T-cell (primary cell): ENCODE measurements at places on chromosomes 3 and 15. TPM values are rescaled to one million over a fixed set of nuclear protein-coding genes. Genes with fewer than 3 reads are reported as not detected.

IL17RB gene
- total RNA-seq = 2.4 TPM

CCK gene
- total RNA-seq = not detected

EFCC1 gene
- total RNA-seq = 0.32 TPM

GOLGA6A gene
- total RNA-seq = 0.37 TPM

CRYGS gene
- total RNA-seq = 7.8 TPM

HYAL1 gene
- 0.61 TPM for total RNA-seq

MESP1 gene
- 0.35 TPM for total RNA-seq

SLC28A2 gene
- not detected for total RNA-seq

DNA sequence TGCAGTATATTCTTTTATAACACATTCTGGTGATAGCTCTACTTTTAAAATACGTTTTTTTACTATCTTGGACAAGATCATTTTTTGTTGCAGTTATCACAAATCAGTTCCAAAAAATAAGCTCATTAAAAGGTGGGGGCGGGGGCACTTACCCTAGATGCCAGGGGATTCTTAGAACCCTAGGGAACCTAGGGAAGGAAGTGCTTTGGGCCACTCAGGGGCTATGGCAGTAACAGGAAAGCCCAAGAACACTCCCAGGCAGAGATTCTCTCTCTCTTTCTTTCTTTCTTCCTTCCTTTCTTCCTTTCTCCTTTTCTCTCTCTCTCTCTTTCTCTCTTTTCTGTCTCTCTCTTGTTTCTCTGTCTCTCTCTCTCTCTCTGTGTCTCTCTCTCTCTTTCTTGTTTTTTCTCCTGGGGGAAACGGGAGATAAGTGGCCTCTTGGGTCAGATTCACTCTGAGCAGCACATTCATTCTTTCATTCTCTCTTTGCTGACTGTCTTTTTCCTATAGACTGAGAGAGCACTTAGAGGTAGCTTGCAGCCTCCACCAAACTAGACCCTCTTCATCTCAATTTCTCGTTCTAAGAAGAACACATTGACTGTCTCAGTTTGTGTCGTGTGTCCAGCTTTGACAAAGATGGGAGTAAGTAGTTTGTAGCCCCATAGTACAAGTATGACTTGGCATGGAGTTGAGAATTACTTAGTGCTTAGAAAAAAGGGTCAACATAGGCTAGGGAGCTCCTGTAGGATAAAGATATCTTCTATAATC, 16.6 kb downstream of the SCAANT1 start:
- no peaks in the 10 kb centered on the region for H3K4me1 ChIP-seq
- H3K36me3 ChIP-seq = peaks cover 3% of the 10 kb centered on the region
- no peak overlapping the region for H3K27ac ChIP-seq
- no peak overlapping the region for H3K4me3 ChIP-seq
- DNase-seq = no peak

GRCh38 chr15:37715101-37715500, 219.3 kb upstream of the TMCO5A start:
- H3K36me3 ChIP-seq = no peaks in the 10 kb centered on the region
- H3K4me3 ChIP-seq = no peak overlapping the region
- no peak for DNase-seq
- no peak overlapping the region for H3K27ac ChIP-seq
- no peaks in the 10 kb centered on the region for H3K27me3 ChIP-seq

DNA sequence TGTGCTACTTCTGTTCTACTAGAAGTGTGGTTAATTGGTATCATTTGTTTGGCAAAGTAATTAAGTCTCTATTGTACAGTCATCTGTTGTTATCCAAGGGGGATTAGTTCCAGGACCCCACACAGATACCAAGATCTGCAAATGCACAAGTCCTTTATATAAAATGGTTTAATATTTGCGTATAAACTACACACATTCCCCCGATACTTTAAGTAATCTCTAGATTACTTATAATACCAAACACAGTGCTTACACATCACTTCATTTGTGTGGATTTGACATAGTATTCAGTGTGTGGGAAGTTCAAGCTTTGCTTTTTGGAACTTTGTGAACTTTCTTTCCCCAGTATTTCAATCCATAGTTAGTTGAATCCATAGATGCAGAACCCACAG, 50.5 kb upstream of the ABI3BP start:
- H3K36me3 ChIP-seq = no peaks in the 10 kb centered on the region
- DNase-seq = no peak
- H3K27ac ChIP-seq = no peak overlapping the region
- no peak overlapping the region for H3K4me3 ChIP-seq

DNA sequence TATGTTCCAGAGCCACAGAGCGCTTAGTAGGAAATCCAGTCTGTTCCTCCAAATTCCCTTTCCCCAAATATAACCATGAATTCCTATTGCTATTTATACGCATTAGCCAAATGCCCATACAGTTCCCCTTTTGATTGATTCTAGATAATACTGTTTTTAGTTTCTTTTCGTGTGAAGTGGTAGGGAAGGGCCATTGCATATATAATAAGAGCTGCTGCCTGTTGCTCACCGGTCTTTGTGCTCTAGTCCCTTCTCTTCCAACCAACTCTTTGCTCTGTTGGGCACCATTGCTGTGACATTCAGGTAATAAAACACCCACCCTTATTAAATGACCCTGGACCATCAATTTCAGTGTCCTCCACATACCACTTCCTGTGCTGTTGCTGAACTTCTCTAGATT, 379.9 kb upstream of the KCNMB2 start:
- H3K4me1 ChIP-seq = no peaks in the 10 kb centered on the region
- H3K27me3 ChIP-seq = no peaks in the 10 kb centered on the region
- H3K4me3 ChIP-seq = no peak overlapping the region
- no peak for DNase-seq
- H3K36me3 ChIP-seq = no peaks in the 10 kb centered on the region

DNA sequence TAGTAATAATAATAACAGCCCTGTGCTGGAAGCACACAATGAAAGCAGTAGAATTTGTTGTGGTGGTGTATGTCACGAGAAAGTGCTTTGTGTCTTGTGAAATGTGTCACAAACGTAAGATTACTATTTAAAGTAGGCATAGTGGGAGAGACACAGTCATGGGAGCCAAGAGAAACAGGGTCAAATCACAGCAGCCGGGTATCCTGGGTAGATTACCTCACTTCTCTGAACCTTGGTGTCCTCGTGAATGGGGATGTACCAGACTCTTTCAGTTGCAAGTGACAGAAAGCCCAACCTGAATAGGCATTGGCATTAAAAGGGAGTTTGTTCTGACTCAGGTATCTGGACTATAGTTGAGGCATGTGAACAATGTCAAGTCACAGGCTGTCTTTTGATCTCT, 29.1 kb upstream of the SRGAP3 start:
- no peaks in the 10 kb centered on the region for H3K4me1 ChIP-seq
- H3K36me3 ChIP-seq = no peaks in the 10 kb centered on the region
- no peak for DNase-seq
- H3K27ac ChIP-seq = no peak overlapping the region
- H3K4me3 ChIP-seq = no peak overlapping the region

- no peaks in the 10 kb centered on the region for H3K4me1 ChIP-seq
- no peaks in the 10 kb centered on the region for H3K36me3 ChIP-seq
- H3K27me3 ChIP-seq = no peaks in the 10 kb centered on the region
- no peak overlapping the region for H3K4me3 ChIP-seq
Measured at GRCh38 chr3:175484666-175485065, 625.5 kb downstream of the NAALADL2 start.

GRCh38 chr3:15924914-15925313, 127.1 kb upstream of the ANKRD28 start:
- no peaks in the 10 kb centered on the region for H3K27me3 ChIP-seq
- H3K36me3 ChIP-seq = no peaks in the 10 kb centered on the region
- H3K4me3 ChIP-seq = no peak overlapping the region
- no peaks in the 10 kb centered on the region for H3K4me1 ChIP-seq
- DNase-seq = no peak

DNA sequence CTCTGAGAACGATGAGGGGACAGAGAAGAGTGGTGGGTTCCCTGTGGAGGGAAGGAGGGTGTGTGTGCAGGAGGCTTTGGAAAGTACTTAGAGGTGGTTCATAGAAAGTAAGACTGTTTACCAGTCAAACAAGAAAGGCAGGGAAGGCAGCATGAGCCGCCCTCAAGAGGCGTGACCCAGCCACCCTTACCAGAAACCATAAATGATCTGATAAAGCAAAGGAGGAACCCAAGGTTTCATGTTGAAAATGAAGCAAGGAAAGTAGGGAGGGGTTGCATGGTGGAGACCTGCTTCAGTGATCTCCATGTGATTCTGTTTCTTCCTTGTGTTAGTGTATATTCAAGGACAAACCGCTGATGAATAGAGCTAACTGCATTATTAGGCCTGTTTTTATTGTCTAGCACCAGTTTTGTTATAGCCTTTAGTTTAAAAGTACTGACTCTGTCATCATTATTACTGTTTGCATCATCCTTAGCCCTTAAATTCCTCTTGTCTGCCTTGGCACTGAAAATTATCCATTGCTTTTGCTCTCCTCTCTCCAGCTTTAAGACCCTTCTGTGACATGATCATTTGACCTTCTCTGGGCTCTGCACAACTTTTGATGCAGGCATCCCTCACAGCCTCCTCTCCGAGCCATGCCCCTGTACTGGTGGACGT, 96.1 kb downstream of the STAC start:
- H3K27ac ChIP-seq = no peak overlapping the region
- H3K4me1 ChIP-seq = no peaks in the 10 kb centered on the region
- no peak overlapping the region for H3K4me3 ChIP-seq

DNA sequence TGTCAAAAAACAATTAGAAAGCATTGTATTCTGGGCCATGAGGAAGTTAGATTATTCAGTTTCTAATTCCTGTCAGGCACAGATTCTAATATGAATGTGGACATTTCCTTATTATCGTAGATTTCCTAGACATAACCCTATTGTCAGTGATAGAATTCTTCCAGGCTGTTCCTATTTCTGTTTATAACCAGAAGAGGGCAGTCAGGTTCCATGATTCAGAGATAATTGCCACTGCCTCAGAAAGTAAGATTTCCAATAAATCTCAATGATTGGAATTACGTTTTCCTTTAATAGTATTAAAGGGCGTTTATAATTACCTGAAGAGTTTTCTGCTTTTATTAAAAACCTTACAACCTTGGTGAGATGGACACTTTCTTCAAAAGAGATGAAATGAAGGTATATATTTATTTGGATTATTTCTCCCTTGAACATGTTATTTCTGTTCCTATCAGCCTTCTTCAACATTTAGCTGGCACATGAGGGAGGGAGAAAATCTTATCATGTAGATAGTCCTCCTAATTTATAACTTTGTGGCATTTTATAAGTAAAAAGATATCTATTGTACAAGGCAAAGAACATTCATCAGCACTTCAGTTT, 439.2 kb downstream of the MCTP2 start:
- peaks cover 4% of the 10 kb centered on the region for H3K27me3 ChIP-seq
- H3K4me3 ChIP-seq = no peak overlapping the region
- DNase-seq = no peak
- no peak overlapping the region for H3K27ac ChIP-seq
- no peaks in the 10 kb centered on the region for H3K36me3 ChIP-seq

DNA sequence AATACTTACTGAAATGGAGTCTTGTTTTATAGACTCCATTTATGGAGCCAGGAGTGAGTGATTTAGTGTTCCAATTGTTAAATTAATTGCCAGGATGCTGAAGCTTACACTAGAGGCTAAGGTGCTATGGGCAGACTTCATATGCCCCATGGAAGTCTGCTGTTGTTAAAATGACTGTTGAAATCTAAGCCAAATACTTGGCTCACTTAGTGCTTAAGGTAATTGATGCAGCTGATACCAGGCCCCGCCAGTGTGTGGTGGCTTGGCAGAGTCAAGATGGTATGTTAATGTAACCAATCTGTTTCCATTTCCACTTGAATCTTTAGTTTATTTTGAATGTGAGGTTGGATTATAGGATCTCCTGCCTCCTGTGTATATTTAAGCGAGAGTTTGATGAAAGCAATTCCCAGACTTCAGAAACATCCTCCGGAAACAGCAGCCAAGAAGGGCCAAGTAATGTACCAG, 187.1 kb downstream of the ITPR1 start:
- no peaks in the 10 kb centered on the region for H3K4me1 ChIP-seq
- H3K27me3 ChIP-seq = no peaks in the 10 kb centered on the region
- H3K27ac ChIP-seq = no peak overlapping the region
- H3K4me3 ChIP-seq = no peak overlapping the region

GRCh38 chr15:77858792-77859490, 218.6 kb downstream of the TBC1D2B start:
- H3K27me3 ChIP-seq = peaks cover 14% of the 10 kb centered on the region
- H3K27ac ChIP-seq = no peak overlapping the region
- no peaks in the 10 kb centered on the region for H3K4me1 ChIP-seq
- H3K4me3 ChIP-seq = no peak overlapping the region
- no peak for DNase-seq

DNA sequence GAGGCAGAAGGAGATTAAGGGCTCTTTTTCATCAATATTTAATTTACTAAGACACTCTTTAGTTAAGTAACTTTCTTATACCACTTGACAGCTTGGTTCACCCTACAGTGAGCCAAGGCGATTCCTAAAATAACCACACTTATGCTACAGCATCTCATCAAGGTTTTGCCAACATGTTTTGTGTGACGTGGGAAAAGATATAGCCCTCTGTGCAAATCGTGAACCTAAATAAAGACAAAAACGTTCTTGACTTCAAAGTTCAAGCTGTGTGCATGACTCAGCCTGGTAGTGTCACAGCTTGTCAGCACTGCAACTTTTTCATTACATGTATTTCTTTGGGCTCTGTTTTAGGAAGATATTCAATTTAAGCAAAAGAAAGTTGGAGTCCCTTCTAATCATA, 297.0 kb upstream of the EPHA3 start:
- no peaks in the 10 kb centered on the region for H3K4me1 ChIP-seq
- no peak overlapping the region for H3K4me3 ChIP-seq
- H3K27me3 ChIP-seq = no peaks in the 10 kb centered on the region
- H3K27ac ChIP-seq = no peak overlapping the region

GRCh38 chr15:38408576-38408975, 45.4 kb upstream of the FAM98B start:
- no peaks in the 10 kb centered on the region for H3K36me3 ChIP-seq
- DNase-seq = no peak
- H3K27ac ChIP-seq = no peak overlapping the region
- H3K4me3 ChIP-seq = no peak overlapping the region
- no peaks in the 10 kb centered on the region for H3K4me1 ChIP-seq

DNA sequence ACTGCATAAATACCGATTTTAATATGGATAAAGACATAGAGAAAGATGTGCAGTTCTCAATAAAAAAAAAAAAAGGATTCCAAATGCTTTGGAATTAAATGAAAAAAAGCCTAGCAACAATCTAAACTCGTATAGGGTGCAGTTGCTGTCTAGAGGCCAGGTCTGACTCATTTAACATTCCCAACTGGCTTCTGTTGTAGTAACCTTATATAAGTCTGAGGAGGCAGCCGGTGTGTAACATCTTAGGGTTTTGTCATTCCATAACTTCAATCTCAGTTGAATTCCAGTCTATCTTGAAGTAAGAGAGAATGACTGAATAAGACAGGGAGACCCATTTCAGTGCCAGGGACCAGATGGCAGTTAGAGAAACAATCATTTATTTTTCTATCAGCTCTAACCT, 6.5 kb downstream of the PDCD10 start:
- H3K27me3 ChIP-seq = no peaks in the 10 kb centered on the region
- no peaks in the 10 kb centered on the region for H3K36me3 ChIP-seq
- H3K27ac ChIP-seq = no peak overlapping the region

- peaks cover 52% of the 10 kb centered on the region for H3K36me3 ChIP-seq
- H3K27ac ChIP-seq = no peak overlapping the region
- no peaks in the 10 kb centered on the region for H3K27me3 ChIP-seq
Measured at GRCh38 chr3:45666757-45667431, 22.3 kb upstream of the SACM1L start.
